ENCODE measurements at places on chromosomes 3 and 15. TPM values are rescaled to one million over a fixed set of nuclear protein-coding genes. Genes with fewer than 3 reads are reported as not detected.

The EFHB gene
- total RNA-seq, result 0.33 TPM

The CRTC3 gene
- 85.1 TPM for total RNA-seq

The P2RY13 gene
- not detected for total RNA-seq

The CPLX3 gene
- total RNA-seq, result 0.19 TPM

The CD96 gene
- 271 TPM for total RNA-seq
